ENCODE measurements at places on chromosomes 1 and 21.

- peak; percentile 31 for DNase-seq
Measured at GRCh38 chr1:6208723-6209660, 3.1 kb downstream of the RNF207 start.

DNA sequence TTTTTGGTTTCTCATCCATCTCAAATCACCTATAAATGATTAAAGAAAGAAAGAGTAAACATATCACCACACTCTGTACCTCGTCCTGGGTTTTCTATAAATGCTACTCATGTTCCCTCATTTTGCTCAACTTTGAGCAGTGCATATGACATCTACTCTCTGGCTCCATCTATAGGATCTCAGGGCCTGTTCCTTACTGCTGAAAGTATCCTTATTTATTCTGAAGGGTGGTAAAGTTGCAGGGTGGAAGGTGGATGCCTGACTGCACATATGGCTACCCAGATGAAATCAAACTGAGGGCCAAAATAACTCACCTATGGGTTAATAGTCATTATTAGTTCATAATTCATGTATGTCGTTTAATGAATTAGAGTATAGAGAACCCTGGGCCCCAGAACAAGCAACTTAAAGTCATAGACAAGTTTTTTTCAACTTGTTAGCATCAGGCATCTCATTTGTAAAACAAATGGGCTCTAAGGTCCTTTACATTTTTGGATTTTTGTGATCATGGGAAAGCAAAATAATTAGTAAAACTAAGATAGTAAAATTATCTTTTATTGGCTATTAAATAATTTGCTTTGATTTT is 46.5 kb downstream of the NCF2 start:
- no peak for DNase-seq

GRCh38 chr1:8252266-8252951 is 65.5 kb upstream of the SLC45A1 start:
- no peak for DNase-seq

- no peak for DNase-seq
Measured at GRCh38 chr1:226649244-226649643, 89.8 kb downstream of the ITPKB start.

DNA sequence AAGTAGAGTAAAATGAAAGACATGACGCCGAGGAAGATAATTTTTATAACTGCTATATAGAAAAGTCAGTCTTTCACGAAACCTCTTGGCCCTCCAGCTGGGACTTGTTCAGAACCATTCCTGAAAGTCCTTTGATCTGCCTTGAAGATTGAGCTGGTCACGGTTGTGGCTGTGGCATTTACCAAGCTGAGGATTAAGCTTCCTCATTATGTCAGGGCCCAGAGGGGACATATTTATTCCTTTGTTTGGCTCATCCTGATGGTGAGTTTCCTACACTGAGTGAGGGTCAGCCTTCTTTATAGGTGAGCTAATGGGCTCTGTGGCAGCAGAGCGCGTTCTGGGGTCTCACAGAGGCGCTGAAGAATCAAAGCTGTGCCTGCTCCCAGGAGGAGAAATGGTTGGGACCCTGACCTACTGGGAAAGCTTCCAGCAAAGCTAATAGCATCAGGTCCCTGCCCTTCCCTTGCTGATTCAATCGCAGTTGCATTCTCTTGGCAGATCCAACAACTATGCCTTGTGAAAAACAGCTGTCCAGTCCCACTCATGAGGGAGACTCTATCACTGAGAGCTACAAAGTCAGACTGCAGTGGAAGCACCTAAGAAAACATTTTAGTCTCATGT is 43.2 kb upstream of the PBX1 start:
- no peak for DNase-seq

- DNase-seq, result no peak
Measured at GRCh38 chr1:54287801-54288211, 87.8 kb downstream of the MRPL37 start.

DNA sequence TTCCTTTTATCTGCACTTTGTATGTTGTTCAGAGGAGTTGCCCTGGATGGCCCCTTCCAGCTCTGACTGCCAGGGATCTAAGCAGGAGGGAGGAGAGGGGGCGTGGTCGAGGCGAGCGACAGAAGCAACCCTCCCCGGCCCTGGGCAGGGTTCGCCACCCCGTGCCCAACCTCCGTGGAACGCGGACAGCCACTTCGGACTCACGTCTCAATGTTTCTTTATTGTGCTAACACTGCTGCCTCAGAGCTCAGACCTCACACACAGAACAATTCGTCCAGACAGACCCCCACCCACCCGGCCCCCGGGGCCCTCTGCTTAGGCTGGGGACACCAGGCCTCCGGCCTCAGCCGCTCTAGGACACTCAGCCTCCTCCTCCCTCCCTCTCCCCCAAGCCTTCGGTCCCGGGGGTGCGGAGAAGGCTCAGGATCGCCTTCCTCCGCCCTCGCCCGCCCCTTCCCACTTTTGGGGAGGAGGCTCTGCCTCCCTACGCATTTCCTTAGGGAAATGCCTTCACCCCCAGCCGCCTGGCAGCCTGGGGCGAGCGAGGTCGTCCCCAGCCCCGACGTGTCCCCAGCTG is 8.3 kb downstream of the VSIG8 start:
- peak; percentile 26 for DNase-seq

DNA sequence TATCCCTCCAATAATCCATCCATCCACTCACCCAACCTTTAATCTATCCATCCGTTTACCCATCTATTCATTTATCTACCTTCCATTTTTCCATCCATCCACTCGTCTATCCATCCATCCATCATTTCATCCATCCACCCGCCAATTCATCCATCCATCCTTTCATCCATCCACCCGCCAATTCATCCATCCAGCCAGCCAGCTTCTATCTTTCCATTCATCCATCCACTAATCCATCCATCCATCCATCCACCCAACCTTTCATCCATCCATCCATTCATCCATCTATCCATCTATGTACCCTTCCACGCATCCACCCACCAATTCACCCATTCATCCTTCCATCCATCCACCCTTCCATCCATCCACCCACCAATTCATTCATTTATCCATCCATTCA is 10.5 kb upstream of the CASZ1 start:
- no peak for DNase-seq

- DNase-seq, result no peak
Measured at GRCh38 chr1:20324704-20325406, 34.2 kb downstream of the VWA5B1 start.

DNA sequence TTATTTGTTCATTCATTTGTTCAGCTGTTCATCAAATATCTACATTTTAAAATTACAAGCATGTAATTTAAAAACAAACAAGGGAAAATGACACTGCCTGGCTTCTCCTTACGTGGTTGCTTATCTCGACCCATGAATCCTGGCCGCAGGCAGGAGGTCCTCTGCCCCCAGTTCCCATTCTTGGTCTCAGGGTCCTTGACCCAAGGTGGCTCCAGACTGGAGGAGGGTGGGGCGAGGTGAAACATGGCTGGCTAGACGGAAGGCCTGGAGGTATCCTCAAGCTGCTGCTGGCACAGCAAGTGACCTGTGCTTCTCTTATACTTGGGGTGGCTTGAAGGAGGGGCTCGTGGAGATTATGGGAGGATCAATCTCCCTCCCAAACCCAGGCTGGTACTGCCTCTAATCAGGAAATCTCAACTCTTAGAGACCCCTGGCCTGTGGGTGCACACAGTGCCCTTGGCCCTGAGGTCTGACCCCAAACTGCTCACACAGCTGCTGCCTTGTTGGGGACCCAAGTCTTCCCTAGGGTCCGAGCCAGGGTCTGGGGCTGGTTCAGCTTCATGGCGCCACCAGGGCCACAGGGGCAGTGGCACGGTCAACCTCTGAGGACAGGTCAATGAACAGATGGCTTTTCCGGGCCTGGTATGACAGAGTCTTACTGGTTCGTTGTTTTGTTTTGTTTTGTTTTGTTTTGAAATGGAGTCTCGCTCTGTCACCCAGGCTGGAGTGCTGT is 63.7 kb downstream of the SCCPDH start:
- no peak for DNase-seq

DNA sequence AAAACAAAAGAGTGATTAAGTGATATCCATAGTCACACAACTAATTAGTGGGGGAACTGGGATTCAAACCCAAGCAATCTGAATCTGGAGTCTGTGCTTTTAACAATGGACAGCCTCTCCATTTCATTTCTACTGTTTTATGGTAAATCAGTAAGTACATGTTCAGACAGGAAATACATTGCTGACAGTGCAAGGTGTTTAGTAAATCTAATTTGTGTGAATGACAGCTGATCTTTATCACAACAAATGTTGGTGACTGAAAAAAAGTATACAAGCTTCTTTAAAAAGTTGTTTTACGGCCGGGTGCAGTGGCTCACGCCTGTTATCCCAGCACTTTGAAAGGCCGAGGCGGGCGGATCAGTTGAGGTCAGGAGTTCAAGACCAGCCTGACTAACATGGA is 20.6 kb downstream of the DONSON start:
- no peak for DNase-seq

DNA sequence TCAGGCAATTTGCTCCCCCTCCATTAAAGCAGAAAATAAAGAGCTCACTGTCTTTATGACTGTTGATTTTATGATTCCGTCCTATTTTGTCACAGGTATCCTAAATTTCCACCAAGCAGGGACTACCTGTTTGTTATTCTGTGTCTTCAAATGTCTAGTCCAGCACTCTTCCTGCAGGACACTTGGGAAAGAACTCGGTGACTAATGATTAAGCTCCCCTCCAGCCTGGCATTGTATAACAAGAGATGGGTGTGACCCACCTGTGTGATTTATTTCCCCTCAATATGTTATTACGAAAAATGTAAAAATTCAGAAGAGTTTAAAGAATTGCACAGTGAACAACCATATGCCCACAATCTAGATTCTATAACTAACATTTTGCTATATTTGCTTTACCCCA is 42.9 kb upstream of the LRRN2 start:
- no peak for DNase-seq

- no peak for DNase-seq
Measured at GRCh38 chr1:111476761-111477309, 3.1 kb downstream of the C1orf162 start.

DNA sequence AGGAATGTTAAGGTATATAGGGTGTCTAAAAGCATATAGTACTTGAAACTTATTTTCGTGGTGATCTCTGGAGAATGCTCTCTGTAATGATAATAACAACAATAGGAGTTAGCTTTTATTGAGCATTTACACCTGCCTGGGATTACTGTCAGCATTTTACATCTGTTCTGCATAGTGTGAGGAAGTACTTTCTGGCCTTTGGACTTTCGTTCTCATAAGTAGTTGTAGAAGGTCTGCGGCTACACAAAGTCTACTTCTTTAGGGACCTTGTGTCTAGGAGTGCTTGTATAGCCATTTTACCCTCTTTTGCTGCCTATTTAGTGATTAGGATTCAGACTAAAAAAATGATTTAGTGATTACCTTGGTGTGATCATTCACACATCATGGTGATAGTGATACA is 103.6 kb upstream of the GPR52 start:
- DNase-seq, result no peak

- DNase-seq, result no peak
Measured at GRCh38 chr1:172932981-172933380, 117.8 kb downstream of the TNFSF18 start.

DNA sequence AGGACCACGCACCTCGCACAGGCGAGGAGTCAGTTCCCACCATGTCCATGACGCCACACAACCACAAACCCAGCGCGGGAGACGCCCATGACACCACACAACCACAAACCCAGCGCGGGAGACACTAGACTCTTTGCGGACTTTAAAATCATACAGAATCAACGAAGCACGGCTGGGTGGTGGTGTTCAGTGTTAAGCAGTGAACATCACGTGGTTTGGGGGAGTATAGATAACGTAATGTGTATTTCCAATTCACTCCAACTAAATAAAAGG is 19.2 kb downstream of the PTTG1IP start:
- no peak for DNase-seq

- no peak for DNase-seq
Measured at GRCh38 chr1:17852383-17852782, 97.2 kb downstream of the ACTL8 start.

DNA sequence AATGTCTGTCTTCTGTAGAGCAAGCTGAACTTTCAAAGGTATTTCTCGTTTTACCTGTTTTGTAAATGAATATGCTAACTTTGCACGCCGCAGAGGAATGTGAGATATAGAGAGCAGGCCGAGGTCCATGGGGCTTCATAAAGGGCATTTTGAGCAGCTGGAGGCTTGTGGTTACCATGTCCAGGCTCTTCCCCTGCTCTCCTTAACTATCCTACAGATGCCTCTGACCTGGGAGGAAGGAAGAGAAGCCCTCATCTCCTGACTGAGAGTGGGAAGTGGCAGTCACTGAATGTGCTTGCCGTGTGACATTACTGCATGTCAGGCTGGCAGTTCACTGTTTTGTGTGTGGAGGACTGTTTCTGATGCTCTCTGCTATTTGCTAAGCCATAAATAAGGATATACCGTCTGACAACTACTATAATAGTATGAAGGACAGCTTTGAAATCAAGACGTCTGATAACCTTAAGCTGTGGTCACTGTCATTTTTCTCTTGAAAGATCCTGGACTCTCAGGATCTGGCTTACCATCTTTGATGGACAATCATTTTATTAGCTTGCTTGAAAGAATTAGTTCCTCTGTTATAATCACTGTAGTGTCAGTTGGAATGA is 92.2 kb downstream of the DYRK1A start:
- DNase-seq, result no peak

GRCh38 chr21:38447611-38448010 is 50.7 kb downstream of the ERG start:
- DNase-seq, result no peak

DNA sequence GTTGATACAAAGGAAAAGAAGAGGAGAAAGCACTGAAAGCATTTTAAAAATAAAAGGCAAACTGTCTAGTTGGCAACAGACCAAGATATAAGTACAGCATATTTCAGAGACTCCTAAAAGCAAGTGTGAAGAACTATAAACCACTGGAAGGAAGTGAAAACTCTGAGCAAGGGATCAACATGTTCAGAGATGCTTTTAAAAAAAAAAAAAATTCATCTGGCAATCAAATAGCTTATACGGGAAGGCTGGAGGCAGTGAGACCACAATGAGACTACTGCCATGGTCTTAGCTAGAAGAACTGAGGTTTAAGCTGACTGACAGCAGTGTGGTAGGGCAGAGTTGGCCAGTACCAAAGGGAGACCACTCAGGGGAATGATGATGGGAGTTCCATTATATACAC is 124.3 kb downstream of the VAV3 start:
- no peak for DNase-seq

- DNase-seq, result no peak
Measured at GRCh38 chr1:34267326-34267725, 90.6 kb downstream of the C1orf94 start.

- no peak for DNase-seq
Measured at GRCh38 chr1:32336591-32336932, 529 bp upstream of the MARCKSL1 start.

DNA sequence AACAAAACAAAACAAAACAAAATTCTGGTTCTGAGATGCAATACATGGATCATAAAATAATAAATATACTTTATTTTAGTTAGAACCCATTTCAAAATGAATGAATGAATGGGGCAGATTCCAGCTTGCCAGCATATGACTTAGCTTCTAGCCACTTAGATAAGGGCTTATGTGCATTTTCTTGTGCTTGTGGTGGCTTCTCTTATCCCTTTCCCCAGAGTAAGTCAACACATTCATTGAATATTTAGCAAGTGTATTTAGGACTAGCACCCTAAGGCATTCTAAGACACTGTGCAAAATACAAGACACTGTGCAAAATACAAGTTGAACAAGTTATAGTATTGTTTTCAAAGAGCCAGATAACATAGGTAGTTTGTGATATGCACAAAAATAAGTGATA is 4.7 kb downstream of the ADIPOR1 start:
- DNase-seq, result no peak
